ENCODE measurements at places on chromosomes 11 and 22.
A peak's percentile ranks its signal among the peaks of the same experiment; 100 is the strongest.

DNA sequence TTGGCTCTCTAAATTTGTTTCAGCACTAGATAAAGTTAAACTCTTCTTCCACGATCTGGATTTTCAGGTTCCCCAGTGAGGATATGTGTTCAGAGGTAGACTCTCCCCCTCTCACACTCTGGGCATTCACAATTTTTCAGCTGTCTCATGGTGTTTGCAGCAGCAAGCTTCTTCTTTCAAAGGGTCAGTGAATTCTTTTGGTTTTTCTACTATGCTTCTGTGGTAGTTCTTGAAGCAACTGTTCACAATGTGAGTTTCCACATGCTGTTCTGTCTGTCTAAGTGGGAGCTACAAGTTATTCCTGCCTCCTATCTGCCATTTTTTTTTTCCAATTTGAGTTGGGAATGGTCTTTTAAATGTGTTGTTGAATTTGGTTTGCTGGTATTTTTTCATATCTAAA, 25.4 kb downstream of the CNTF start:
- DNase-seq = no peak

GRCh38 chr11:33013755-33014154, 1.9 kb upstream of the DEPDC7 start:
- DNase-seq = no peak

GRCh38 chr22:25746012-25746373, 4.0 kb downstream of the MYO18B start:
- DNase-seq = no peak

GRCh38 chr11:124483422-124483821, 37.9 kb upstream of the OR8B8 start:
- no peak for DNase-seq

DNA sequence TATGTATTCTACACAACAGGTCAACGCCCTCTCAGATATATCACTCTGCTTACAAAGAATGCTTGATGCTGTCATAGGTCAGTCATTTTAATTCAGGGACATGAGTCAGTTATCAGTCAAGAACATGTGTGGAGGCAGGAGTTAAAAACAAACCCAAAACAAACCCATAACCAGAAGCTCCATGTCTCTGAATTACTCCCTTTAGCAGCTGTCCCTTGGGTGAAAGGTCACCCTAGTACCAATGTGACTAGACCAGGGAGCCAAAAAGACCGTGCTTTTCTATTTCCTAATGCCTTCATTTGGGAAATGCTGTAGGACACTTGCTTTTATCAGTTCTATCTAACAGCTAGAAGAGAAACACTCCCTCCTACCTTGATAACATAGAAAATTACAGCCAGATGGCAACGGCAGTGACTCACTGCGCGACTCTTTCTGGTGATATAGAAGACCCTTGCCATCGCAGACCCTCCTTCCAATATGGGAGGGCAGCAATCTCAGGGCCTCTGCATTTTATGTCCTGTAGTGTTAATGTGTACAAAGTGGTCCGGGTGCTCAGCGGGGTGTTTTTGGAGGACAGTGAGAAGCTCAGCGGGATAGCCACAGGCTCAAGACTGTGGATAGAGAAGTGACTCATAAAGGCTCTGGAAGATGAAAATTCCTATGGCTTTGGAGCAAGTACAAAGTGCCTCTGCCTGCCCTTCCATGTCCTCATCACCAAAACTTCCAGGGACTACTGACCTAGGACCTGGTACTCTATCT, 24.8 kb downstream of the APOL5 start:
- no peak for DNase-seq

DNA sequence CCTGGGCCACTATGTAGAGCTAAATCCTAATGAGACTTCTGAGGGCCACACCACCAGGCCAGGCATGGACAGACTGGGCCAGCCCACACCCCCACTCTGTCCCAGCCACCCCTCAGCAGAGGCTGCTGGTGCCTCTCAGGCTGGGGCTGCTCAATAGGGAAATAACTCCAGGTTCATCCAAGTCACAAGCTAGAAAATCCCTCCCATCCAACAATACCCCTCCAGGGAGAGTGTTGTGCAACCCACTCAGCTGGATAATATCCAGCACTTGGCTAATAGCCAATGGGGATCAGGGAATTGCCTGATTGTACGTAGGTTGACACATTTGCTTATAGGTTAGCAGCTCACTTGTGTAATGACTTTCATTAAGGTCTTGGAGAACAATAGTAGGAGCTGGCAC, 64.1 kb upstream of the WNT11 start:
- no peak for DNase-seq

DNA sequence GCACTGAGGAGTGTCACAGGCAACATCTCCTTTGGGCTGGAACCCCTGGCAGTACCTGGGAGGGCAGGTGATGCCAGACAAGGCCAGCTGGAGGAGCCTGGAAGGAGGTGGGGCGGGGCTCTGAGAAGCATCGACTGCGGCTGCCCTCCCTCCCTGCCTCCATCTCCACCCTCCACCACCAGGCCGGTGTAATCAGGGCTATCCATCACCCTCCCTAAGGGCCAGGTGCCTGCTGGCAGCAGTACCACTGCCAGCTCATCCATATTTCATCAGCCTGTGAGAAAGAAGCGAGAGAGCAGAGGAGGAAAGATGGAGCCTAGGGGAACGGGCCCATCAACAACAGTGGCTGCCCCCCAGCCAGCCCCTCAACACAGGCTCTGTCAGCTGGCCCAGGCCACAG, 51.4 kb upstream of the RASD2 start:
- DNase-seq = no peak

DNA sequence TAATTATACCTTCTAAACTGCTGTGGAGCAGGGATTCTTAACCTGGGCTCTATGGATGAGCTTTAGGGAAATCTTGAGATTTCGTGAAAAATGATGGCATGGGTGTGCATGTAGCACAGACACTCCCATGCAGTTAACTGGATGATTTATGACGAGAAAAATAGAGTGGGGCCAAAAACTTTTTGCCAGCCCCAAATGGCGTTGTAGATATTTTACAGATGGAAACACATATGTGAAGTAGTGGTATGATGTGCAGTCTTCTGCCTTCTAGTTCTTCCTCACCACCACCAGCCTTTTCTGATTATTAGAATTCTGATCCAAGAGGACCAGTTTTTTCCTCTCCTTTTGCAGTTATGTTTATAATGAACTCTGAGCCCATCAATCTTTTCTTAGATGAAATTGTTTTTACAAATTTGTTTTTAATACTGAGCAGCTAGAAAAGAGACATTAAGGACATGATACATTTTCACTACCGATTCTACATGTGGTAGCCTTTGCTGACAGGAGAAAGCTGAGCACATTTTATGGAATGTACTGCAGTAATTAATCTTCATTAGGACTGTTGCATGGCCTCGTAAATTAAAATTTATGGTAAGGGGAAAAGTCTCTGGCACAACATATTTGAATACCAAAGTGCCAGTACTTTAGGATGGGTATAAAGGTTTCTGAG, 261.4 kb downstream of the DDX10 start:
- no peak for DNase-seq

DNA sequence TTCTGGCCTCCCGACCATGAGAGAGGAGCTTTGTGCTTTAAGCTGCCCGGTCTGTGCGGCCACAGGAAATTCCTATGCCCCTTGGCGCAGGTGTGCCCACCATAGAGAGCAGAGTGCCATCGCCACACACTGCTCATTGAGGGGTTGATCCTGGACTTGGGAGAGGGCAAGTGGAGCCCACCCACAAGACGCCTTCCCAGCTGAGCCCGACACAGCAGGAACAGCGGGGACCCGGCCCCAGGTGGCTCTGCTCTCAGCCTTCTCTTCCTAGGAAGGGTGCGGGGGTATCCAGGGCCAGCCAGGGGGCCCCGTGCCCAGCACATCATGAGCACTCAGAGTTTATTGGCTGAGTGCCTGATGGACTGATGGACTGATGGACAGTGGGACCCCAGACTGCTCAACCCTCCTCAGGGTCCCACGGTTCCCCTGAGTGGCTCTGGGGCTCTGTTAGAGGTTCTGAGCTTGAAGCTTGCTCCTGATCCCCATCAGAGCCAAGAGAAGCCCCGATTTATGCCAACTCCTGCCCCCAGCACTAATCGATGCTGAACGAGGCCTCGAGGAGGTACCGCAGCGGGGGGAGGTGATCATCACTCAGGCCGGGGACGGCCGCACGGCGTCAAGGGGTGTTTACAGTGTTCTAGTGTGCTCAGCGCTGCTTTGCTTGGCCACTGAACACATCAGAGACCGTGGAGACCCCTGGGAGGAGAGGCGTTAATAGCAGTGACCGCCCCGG, 13.5 kb upstream of the MRGPRD start:
- no peak for DNase-seq

GRCh38 chr11:69251639-69252489, 42.1 kb upstream of the MYEOV start:
- DNase-seq = no peak

DNA sequence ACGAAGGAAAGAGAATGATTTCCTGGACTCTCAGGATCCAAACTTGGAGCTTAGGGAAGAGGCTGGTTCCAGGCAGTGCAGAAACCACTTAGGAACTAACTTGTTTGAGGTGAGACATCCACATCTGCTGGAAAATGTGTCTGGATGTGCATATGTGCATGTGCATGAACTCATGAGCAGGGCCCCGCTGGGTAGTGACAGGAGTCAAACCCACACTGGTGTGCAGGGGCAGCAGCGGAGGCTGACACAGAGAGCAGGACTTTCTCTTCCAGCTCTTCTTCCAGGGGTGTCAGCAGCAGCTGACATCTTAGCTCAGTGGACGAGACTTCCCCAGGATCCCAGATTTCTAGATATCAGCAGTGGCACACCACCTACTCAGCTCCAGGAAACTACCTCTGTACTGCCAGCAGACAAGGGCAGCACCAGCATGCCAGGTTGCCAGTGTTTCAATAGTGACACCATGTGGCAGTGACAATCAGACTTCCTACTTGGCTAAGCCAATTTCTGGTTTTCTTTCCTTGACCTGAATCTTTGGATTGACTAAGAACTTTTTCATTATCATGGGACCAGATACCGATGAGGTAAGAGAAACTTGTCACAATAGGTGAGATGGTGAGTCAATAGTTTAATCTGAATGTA, 227.5 kb upstream of the ZC3H12C start:
- DNase-seq = no peak

DNA sequence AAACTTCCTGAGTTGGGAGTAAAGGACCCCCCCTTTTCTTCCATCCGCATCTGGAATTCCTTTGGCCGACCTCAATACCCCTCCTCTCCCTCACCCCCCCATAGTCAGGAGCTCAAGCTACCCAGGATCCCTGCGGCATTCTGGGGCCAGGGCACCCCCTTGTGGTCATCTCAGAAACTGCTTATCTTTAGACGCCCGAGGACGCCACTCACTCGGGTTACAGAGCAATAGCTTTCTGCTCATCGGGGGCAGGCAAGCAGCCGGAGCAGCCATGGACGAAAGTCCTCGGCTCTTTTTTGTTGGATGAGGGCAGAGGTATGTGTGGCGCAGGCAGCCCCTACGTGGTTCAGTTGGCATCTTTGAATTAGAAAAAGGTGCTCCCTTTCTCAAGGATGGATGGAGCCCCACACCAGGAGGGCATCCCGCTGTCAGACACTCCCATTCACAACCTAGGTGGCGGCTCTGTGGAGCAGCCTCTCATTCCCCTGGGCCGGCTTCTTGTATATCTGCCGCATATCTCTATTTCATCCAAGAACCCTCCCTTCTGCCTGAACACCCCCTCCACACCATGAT, 2.3 kb downstream of the C1QTNF5 start:
- DNase-seq = no peak

DNA sequence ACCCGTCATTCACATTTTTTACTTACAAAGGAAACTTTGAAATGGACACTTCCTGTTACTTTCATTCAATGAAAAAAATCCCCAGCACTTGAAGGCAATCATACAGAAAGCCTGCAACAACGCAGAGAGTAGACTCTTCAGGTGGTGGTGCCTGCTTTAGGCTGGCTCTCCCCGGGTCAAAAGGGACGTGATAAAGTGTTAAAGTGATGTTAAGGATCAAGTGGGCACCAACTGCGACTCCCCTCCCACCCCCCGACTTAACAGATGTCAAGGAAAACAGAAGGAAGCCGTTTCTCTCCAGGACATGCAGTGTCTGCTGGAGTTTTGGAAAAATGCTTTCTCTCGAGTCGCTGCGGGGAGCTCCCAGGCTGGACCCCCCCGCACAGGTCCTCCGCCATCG, 414 bp upstream of the PNPLA3 start:
- DNase-seq = peak; percentile 31

DNA sequence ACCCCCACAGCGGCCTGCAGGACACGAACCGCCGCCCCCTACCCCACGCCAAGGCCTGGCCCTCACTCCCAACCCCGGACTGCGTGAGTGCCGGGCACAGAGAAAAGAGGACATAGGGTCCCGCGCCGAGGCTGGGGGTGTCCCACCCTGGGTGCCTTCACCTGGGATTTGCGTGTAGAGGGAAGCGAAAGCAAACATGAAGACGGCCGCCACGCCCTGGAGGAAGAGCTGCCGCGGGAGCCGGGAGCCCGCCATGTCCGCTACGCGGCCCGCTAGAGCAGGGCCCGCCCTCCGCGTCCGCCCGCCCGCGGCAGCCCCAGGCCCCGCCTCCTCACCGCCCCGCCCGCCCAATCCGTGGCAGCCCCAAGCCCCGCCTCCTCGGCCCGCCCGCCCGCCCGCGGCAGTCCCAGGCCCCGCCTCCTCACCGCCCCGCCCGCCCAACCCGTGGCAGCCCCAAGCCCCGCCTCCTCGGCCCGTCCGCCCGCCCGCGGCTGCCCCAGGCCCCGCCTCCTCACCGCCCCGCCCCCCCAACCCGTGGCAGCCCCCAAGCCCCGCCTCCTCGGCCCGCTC, at the start of gene LMF2:
LMF2 (minus strand) TSS at position 282 of the 570 bp plus-strand sequence; CDS start at position 255, 27 bp downstream.
- DNase-seq = no peak

DNA sequence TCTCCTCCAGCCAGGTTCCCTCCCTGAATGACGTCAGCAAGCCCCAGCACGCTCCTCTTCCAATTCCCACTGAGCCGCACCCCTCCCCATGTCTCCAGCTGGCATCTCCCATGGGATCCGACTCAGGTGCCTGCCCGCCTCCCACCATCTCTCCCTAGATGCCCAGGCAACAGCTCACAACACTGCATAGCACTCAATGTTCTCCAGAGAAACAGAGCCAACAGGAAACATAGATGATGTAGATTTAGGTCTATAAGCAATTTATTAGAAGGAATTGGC, 532.3 kb downstream of the BRD1 start:
- no peak for DNase-seq

DNA sequence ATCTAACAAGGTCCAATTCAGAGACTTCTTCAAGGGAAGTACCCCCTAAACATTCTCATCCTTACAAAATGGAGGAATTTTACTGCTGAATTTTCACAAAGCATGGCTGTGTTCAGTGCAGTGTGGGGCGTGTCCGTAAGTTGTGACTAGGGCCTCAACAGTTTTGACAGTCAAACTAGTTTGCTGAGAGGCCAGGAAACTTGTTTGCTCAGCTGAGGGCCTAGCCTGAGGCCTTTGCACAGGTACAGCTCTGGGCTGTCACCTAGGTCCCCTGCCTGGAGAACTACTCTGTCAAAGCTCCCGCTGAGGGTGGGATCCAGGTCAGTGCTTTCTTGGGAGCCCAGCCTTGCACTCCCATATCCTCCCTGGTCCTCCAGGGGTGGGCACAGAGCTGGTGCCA, 27.9 kb downstream of the TCP11L1 start:
- DNase-seq = no peak

DNA sequence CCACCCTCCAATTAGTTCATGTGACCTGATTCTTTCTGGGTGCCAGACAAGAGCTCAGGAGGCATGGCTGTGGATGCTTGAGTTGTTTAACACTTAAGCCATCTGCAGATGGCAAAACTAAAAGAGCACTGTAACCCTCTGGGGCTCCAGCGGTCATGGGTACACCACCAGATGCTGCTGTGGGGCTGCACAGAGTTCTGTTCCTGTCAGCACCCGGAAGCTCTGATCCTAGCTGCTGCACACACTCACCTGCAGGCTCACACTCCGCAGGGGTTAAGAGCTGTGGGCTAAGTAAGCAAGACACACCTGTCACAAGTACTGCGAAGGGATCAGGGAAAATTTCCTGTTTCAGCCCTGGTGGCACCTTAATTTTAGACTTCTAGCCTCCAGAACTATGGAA, 307.8 kb downstream of the C11orf87 start:
- DNase-seq = no peak
